Thoracic aorta (tissue), 2 donors: ENCODE measurements at places on chromosomes 1 and 21.

DNA sequence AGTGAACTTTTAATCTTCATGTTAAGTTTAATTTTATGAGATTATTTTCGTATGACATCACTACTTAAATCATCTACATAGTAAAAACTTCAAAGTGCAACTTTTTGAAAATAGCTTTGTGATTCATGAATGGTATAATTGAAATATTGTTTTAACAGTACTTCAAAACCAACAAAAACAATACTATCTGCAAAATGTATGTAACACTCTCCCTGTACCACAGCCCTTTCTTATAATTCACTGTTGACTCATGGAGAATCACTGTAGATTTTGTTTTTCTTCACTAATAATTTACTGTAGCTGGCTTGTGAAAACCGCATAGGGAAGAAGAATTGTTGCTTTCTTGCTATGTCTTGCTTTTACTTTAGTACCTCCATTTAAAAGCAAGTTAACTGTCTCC, 301.4 kb upstream of the ADAMTS5 start:
- DNase-seq = no peak

DNA sequence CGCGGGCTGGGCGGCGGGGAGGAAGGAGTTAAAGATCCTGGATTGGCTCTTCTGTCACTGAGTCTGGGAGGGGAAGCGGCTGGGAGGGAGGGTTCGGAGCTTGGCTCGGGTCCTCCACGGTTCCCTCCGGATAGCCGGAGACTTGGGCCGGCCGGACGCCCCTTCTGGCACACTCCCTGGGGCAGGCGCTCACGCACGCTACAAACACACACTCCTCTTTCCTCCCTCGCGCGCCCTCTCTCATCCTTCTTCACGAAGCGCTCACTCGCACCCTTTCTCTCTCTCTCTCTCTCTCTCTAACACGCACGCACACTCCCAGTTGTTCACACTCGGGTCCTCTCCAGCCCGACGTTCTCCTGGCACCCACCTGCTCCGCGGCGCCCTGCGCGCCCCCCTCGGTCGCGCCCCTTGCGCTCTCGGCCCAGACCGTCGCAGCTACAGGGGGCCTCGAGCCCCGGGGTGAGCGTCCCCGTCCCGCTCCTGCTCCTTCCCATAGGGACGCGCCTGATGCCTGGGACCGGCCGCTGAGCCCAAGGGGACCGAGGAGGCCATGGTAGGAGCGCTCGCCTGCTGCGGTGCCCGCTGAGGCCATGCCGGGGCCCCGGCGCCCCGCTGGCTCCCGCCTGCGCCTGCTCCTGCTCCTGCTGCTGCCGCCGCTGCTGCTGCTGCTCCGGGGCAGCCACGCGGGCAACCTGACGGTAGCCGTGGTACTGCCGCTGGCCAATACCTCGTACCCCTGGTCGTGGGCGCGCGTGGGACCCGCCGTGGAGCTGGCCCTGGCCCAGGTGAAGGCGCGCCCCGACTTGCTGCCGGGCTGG, at the start of gene NPR1:
TSS of gene NPR1 (plus strand) at position 170 of the 818 bp plus-strand sequence. CDS start at position 591, 421 bp downstream.
- peak; percentile 35 for DNase-seq

DNA sequence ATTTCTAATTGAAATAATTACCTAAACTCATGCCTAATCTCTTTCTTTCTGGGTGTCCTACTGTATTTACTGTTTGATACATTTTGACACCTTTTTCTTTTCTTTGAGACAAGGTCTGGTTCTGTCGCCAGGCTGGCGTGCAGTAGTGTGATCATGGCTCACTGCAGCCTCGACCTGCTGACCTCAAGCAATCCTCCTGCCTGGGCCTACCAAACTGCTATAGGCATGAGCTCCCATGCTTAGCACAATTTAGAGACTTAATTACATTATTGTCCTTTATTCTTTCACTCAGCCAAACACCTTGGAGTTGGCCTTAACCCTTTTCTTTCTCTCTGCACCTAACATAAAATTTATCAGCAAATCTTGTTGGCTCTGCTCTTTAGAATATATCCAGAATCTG, 139.8 kb upstream of the KIF26B start:
- DNase-seq = no peak

- no peak for DNase-seq
Measured at GRCh38 chr1:192159014-192159413, 752 bp downstream of the RGS18 start.

- no peak for DNase-seq
Measured at GRCh38 chr1:78091215-78091813, 45.5 kb downstream of the GIPC2 start.

GRCh38 chr1:187516874-187517273, 688.1 kb downstream of the PLA2G4A start:
- no peak for DNase-seq

- DNase-seq = no peak
Measured at GRCh38 chr21:45977396-45977795, 4.2 kb upstream of the COL6A1 start.

DNA sequence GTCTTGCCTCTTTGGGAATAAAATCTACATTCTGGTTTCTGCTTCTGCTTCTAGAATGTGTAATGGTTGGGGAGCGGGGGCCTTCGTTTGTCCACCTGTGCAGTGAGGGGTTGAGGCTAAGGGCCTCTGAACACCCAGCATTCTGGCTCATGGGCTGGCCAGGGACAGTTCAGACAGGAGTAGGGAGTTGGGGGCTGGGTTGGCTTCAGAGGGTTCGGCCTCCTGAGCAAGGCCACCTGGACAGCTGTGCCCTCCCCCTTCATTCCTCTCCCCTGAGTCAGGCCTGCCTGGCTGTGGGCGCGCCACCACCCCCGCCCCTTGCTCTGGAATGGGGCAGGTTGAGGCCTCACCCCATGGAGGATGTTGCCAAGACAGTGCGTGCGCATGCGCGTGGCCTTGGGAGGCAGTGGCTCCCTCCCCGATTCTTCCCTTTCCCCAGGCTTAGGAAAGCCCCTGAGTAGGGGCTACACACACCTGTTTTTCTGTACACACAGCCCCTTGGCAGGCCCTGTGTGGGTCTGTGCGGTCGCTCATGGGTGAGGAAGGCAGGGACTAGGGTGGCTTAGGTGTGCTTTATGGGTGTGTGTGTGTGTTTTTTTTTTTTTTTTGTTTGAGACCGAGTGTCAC, 57.0 kb downstream of the YARS1 start:
- DNase-seq = no peak

GRCh38 chr1:56017336-56017735, 562.0 kb downstream of the PLPP3 start:
- DNase-seq = no peak
